T-helper 1 cell (primary cell): ENCODE measurements at places on chromosomes 7 and 10.

- DNase-seq, result no peak
These were observed 23.7 kb upstream of the MRC1 start for GRCh38 chr10:17785276-17785930.

DNA sequence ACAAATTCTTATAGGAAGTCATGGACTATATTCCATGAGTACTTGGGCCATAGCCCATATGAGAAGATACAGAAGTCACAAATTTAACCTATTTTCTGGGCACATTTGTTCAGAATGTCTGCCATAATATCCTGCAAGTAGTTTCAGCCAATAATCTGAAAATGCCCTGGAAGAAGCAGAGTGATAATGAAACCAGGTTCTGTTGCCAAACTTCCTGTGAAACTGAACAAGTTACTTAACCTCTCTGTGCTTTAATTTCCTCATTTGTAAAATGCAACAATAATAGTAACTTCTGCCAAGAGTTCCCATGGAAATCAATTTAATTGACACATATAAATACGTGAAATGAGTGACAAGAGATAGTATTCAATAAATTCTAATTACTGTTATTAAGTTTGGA lies 88.8 kb downstream of the SEMA3C start:
- DNase-seq, result no peak

GRCh38 chr7:141369422-141369821 lies 181.8 kb upstream of the AGK start:
- no peak for DNase-seq

DNA sequence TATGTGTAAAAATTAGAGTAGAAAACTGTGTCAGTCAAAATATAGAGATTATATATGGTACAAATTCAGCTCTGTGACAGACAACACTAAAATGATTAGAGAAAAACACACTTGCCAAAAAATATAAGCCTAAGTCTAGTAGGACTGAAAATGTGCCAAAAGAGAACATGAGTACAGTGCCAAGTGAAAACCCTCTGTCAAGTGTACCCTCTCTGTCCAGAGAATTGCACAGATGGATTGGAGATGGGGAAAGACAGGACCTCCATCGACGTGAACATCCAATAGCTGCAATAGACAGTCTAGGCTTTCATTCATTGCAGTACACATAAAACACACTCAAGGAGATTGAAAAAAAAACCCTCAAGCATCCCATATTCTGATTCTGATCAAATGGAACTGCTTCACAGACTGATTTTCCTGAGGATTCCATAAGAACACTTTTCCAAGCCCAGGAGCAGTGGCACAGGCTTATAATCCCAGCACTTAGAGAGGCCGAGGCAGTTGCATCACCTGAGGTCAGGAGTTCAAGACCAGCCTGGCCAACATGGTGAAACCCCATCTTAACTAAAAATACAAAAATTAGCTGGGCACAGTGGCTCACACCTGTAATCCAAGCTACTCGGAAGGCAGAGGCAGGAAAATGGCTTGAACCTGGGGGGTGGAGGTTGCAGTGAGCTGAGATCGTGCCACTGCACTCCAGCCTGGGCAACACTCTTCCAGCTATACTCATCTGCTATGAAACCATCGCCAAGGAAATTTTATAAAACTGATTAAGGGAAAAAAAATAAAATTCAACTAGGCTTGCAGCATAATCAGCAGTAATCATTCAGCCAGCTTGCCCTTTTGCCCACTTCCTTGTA lies 110.0 kb upstream of the TRIM24 start:
- DNase-seq, result no peak

DNA sequence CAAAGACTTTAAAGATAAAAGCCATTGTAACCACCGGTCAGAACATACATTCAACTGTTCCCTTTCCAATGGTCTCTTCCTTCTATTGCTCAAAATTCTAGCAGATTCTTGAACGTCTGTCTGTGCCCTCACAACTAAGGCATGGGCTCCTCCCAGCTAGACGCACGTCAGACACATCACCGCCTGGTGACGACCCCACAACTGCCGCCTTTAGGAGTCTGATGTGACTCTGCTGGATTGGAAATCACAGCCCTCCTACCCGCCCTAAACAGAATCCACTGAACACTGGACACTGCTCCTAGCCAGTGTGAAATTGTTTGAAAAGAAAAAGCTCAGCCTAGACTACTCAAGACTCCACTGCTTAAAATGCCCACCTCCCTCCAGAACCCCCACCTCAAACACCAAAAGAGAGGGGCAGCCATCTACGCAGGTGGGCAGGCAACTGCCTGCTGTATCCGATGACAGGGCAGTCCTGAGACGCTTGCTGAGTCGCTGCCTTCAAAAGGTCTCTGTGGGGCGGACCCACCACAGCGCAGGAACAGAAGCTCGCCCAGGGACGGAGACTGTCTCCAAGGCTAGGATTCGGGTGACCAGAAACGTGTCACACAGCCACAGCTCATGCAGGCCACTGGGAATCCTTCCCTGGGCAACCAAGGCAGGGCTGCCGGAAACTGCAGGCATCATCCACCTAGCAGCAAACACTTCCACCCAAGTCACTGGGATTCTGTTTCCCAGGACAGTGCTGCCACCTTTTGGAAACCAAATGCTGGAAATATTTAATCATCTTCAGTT lies 34.7 kb downstream of the GSDME start:
- DNase-seq, result no peak

- DNase-seq, result no peak
These were observed 7.0 kb downstream of the NAPEPLD start for GRCh38 chr7:103141753-103142404.
